Kidney glomerular epithelial cell (primary cell): ENCODE measurements at places on chromosomes 12 and 14.

- DNase-seq = no peak
Measured at GRCh38 chr14:85273952-85274351, 256.0 kb upstream of the FLRT2 start.

GRCh38 chr14:40656311-40656710 lies 950.4 kb upstream of the LRFN5 start:
- peak; percentile 3 for DNase-seq

DNA sequence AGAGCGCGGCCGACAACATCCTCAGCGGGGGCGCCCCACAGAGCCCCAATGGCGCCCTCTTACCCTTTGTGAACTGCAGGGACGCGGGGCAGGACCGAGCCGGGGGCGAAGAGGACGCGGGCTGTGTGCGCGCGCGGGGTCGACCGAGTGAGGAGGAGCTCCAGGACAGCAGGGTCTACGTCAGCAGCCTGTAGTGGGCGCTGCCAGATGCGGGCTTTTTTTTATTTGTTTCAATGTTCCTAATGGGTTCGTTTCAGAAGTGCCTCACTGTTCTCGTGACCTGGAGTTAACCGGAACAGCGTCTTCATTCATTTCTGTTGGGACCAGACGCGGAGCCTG lies 103.8 kb upstream of the FKBP4 start:
- no peak for DNase-seq

GRCh38 chr14:74684434-74684833 lies 28.4 kb downstream of the AREL1 start:
- no peak for DNase-seq

DNA sequence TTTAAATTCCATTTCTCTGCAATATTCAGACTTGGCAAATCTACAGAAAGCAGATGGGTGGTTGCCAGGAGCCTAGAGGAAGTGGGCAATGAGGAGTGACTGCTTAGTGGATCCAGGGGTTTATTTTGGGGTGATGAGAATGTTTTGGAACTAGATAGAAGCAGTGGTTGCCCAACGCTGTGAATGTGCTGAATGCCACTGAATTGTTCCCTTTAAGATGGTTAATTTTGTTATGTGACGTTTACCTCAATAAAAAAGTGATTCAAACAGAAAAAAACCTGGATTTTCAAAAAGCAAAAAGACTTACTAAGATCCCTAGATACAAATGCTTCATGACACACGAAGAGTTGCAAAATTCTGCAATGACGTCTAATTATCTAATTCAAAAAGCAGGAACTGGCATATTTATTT lies 34.2 kb downstream of the DAO start:
- no peak for DNase-seq

DNA sequence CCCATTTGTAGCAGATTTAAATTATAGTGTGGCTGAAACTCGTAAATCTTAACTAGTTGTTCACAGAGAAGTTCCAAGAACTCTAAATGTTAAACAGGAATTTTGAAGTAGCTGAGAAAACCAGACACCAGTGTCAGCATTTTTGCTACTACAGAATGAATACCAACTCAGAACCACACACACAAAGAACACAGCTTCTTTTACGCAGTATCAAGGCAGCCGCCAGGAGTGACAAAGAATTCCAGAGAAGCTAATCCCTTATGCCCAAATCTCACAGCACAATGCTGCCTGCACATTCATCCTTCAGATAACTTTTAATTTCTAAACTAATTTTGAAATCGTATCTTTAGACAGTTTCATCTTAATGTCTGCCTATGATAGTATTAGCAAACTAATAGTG lies 37.4 kb downstream of the SLC6A15 start:
- no peak for DNase-seq

- DNase-seq = no peak
Measured at GRCh38 chr12:22525426-22525825, 18.9 kb downstream of the C2CD5 start.

DNA sequence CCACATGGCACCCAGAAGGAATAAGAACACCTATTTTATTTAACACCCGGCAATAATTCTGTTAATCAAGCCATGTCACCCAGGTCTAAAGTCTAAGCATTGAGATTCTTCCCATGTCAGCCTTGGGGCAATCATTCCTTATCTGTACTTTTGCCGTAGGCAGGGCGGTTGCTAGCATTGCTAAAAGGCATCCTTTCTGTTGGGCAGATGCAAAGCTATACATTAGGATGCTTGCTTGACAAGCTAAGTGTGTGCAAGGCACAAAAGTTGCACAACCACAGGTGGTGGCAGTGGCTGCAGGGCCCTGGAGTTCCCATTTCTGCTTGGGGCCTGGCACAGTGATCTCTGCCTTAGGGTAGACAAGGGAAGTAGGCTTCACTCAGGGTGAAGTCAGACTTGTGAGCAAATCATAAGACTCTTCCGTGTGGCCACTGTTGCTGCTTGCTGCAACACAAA lies 12.5 kb upstream of the GALNT6 start:
- DNase-seq = no peak

- DNase-seq = no peak
Measured at GRCh38 chr12:1422604-1423315, 171.6 kb downstream of the FBXL14 start.

- no peak for DNase-seq
Measured at GRCh38 chr12:131564845-131565244, 146.0 kb upstream of the SFSWAP start.

DNA sequence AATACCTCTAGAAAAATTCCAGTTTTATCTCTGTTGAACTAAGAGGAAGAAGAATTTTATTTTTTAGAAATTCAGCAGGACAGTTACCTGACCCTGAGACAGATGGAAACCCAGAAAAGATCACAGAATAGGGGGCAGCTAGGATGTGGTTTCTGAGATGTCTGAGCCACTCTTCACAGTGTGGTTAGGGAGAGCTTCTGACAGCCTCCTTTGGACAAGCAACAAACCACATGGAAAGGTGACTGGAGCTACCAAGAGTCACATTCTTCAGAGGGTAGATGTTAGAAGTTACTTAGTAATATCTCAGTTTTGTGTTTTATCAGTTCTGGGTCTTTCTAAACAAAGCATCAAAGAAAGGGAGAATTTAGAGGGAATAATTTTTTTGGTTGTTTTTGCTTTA lies 117.3 kb upstream of the NAP1L1 start:
- DNase-seq = no peak

DNA sequence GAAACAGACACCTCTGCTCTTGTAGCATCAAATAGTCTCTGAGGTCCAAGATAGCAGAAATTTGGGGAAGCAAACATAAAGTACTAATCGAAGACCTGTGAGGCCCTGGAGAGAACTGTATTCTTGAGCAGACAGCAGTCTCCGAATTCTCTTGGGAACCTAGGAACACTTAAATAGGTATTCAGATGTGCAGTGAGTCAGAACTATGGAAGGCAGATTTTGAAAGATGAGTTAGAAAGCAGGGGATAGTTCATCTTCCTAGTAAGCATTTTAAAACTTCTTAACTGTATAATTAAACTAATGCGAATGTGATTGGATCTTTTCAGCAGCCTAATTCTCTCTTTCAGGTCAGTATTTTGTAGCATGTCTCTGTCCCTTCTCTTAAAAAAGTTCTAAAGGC lies 30.6 kb downstream of the NAA30 start:
- no peak for DNase-seq

DNA sequence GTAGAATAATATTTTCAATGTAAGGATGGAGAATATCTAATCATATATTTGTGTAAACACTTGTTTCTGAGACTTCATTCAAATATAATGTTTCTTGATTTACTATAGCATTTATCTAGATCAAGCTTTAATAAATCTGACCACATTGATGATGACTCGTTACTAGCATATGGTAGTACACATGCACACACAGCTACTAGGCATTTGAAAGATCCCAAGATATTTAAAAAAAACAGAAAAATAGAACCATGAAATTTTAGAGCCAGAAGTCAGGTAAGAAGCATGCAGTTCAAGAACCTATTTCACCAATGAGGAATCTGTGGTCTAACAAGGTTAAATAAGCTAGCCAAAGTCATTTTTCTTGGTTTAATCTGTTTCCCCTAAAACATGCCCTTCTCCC lies 32.0 kb downstream of the DCP1B start:
- DNase-seq = peak; percentile 31

GRCh38 chr12:94617101-94617500 lies 33.3 kb downstream of the TMCC3 start:
- DNase-seq = no peak

DNA sequence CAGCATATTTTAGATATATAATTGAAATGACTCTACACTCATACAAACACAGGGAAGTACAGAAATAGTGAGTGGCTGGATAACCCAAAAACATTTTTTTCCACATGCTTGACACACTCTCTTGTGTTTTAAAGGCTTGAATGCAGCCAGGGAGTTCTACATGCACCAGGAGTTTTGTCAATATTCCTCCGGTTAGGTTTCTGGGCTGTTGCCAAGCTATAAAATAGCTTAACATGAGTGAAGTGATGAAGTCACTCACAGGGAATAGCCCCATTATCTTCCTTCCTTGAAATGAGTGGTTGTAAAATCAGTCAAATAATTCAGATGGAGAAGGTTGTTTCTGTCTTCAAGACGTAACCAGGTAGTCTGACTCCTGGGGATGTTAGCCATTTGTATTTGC lies 582.7 kb downstream of the SLC6A15 start:
- no peak for DNase-seq

DNA sequence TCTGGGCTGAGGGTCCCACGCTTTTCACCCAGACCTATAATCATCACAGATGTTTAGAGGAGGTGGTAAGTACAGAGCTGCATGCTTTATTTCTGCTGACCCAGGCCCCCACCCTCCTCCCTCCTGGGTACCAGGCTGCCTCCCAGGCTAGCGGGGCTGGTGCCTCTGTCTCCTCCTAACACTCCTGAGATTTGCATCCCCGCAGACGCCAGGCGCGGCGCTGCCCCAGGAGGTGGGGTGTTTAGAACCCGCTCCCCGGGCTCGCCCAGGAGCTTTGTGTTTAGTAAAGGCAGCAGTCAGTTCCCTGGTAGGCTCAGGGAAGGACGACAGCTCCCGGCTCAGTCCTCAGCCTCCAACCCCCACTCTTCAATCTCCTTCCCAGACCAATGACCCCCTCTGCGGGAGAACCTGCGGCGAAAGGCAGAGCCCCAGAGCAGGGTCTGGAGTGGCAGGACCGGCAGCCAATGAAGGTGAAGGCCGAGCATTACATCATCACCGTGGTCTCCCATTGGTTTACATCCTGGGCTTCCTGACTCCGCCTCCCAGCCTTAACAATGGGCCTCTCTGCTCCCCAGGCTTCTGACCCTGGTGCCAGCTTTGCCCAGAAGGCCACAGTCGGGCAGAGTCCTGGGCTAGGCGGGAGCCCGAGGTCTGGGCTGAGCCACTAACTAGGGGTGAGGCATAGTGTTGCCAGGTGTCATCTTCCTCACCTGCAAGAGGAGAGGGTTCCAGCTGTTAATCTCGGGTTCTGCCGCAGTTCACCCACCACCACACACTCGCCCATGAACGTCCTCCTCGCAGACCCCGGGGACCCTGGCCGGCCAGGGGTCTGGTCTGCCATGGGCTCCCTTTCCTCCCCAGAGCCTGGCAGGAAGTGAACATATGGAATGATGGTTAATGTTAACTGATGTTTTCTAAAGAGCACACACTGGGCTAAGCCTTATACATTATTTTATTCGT lies 57.5 kb downstream of the CALM1 start:
- DNase-seq = peak; percentile 64

DNA sequence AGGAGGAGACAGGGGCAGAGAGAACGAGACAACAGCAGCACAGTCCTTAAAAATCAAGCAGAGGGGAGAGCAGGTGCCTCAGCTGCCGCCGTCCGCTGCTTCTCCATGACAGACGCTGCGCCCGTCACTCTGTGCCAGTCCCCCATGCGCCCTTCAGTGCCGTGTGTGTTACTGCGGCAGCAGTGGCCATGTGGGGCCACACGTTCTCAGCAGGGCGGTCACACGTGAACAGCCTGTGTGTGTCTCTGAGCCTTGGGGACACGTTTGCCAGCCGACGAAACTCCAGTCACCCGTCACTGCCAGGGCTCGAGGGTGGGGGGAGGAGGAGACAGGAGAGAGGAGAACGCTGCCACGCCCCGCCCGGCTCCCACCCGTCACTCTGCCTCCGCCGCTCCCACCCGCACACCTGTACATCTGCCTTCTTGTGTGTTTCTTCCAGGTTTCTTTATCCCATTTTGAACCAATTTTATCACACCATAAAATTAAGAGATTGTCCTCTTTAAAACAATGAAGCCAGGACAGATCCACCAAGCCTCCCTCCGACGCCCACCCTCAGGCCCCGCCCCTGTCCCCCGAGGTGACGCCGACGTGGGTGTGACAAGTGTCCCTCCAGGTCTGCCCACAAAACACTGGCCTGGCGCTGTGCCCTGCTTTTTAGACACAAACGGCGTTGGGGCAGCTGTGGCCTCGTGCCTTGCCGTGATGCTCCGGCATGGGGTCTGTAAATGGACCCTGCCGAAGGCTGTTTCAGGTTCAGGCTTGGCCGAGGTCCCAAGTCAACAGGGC lies 58.2 kb downstream of the GALNT9 start:
- no peak for DNase-seq

DNA sequence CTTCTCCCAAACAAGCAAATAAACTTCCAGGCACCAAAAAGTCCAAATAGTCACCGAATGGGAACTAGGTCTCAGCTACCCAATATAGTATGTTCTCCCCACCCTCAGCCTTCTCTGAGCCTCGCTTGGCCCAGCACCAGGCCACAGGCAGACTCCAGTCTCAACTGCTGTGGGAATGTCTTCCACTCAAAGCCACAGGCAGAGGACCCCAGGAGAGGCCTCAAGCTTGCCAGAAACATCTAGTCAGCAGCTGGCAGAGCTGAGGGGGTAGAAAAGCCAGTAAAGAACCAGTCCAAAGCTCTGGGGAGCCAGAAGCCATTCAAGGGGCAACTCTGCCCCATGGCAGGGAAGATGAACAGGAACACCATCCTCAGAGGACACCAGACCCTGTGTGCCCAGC lies 41.8 kb downstream of the FMNL3 start:
- no peak for DNase-seq

DNA sequence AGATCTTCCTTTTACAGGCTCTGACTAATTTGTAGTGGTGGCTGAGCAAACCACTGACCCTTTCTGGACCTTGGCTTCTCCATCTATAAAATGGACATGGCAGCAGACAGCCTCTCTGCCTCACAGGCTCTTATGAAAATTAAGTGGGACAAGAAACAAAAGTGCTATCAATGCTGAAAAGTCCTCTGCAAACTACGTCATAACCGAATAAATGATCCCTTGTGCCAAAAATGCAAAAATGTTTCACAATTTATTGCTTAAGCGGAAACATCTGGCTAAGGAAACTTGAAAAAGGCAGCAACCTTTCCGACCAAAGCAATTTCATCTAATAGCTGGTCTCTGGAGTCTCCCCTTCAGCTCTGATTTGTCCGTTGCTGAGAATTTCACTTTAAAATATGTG lies 108.5 kb upstream of the PLXNC1 start:
- DNase-seq = no peak
